Dorsolateral prefrontal cortex (tissue), 122 donors: ENCODE measurements at places on chromosomes 7 and 10. TPM values are rescaled to one million over a fixed set of nuclear protein-coding genes. Genes with fewer than 3 reads are reported as not detected.

GRCh38 chr7:4225881-4226523 is 456.1 kb upstream of the FOXK1 start:
- DNase-seq = no peak

DNA sequence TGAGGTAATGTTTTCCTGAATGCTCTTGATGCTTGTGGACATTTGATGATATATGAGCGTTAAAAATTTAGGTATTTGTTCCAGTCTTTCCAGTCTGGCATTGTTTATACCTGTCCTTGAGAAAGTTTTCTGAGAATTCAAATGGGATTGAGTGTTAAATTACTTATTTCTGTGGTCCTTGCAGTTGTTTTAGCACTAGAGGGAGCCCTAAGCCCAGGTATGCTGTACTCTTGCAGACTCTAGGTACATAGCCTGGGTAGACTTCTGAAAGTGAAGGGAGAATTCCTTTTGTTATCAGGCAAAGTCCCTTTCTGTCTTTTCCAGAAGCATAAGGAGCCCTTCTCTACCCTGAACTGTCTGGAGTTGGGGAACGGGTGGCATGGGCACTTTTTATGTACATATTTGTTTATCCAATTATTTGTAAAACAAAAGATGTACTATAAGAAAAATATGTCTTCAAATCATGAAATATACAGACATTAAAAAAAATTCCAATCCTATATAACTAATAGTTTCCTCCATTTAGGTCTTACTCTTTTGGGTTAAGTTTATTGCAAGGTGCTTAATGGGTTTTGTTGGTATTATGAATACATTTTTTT is 262.1 kb downstream of the ATRNL1 start:
- DNase-seq = no peak

DNA sequence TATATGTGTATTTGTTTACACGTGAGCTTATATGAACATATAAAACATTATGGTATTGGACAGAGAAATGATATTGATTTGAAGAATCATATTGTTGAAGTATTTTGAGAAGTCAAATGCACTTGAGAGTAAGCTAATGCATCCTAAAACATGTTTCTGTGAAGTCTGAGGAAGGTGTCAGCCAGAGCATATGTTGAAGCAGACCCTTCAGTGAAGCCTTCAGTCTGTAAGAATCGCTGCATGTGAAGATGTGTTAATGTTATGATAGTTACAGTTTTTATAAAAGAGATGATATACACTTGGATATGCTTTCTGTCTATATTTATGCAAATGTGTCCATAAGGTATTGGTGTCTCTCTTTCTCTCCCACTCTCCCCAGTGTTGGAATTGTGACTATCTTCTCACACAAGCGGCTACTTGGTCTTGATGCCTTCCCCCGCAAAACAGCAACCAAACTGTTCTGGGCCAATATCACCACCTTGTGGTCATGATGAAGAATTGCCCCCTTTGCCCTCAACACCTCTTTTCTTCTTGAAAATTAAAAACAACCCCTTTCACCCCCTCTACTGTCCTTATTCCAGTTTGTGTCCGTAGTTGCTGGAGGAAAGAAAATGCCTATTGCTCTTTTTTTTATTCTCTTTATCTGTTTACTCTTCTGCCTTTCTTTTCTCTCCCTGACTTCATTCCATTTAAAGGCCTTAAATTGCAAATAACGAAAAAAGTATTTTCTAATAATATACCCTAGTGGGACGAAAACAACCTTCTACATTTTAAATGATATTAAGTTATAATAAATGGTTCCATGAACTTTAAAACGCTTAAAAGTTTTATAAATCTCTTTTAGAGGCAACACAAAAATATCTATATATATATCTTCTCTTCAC is 64.9 kb downstream of the IKZF1 start:
- DNase-seq = no peak

- no peak for DNase-seq
These were observed 9.7 kb downstream of the BAMBI start for GRCh38 chr10:28686835-28687682.

PCBD1 gene
- 68.6 TPM for total RNA-seq

GRB10 gene
- total RNA-seq = 149 TPM

GRCh38 chr7:142714375-142714774 is 34.9 kb upstream of the PRSS1 start:
- DNase-seq = no peak

PIK3CG gene
- 3.1 TPM for total RNA-seq

SSBP1 gene
- total RNA-seq = 75.5 TPM
